ENCODE measurements at places on chromosomes 3 and 15.

DNA sequence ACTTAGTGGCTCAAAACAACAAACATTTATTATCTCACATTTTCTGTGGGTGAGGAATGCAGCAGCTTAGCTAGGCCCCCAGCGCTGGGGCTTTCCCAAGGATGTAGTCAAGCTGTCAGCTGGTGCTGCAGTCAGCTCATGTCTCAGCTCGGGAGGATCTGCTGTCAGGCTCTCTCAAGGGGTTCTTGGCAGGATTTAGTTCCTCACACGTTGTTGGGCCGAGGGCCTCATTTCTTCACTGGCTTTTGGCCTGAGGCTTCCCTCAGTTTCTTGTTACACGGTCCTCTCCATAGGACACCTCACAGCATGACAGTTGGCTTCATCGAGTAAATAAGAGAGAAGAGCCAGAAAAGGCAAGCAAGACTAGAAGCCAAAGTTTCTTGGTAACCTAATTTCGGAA is 13.7 kb upstream of the U2SURP start:
- peak; percentile 98 for DNase-seq

DNA sequence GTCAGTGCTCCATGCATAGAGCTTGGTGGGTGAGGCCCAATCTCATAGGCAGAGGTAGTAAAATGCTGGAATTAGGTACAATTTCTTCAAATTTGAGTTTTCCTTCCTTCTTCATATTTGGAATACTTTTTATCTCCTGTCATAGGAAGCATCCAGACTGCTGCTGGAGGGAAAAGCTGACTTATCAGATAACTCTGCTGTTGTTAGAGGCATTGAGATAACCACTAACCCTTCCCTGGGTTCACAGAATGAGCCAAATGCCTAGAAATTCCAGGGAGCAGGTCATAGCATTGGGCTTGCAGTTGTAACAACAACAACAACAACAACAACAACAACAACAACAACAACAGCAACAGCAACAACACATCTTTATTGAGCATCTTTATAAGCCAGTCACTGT is 332.7 kb downstream of the PDCD6IP start:
- no peak for DNase-seq

DNA sequence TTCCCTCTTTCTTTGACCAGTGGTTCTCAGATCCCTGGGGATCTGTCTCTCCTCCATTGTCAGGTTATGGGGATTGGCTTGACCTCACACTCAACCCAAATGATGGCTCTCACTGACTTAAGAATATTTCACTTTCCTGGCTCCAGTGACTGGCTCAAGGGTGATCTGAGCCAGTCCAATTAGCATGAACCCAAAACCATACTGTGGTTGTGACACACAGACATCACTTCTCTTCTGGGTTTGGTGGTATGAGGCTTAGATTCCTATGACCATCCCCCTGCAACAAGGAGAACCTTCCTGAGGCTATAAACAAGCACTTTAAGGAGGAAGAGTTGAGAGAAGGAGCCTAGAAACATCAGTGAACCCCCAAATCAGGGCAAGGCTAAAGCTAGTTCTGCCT is 85.8 kb downstream of the KCNAB1 start:
- DNase-seq: no peak

DNA sequence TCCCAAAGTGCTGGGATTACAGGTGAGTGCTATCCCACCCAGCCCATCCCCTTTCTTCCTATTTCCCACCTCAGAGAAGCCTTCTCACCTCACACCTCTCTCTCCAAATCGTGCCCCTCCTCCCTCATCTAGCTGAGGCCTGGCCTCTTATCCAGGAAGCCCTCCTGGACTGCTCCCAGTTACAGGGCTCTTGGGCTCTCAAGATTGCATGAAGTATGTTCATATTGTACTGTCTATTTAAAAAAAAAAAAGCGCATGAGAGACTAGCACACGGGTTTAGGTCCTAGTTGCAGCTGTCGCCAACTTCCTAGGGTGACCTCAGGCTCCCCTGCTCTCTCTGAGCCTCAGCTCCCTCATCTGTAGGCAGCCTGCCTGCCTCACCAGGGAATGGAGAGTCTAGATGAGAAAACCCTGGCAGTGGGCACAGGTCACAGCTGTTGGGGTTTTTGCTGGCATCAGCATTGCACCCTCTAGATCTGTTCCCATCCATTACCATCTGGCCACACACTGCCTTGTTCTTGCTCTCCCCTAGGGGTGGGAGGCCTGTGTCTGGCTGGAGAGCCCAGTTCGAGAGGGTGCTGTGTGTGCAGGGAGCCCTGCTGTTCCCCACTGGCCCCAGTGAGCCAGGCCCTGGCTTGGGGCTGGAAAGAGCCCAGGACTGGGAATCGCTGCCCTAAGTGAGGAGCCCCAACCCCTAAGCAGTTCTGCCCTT is 24.2 kb upstream of the C15orf39 start:
- DNase-seq: peak; percentile 28

- DNase-seq: peak; percentile 90
Measured at GRCh38 chr3:111864821-111865656, 6.0 kb downstream of the PHLDB2 start.

DNA sequence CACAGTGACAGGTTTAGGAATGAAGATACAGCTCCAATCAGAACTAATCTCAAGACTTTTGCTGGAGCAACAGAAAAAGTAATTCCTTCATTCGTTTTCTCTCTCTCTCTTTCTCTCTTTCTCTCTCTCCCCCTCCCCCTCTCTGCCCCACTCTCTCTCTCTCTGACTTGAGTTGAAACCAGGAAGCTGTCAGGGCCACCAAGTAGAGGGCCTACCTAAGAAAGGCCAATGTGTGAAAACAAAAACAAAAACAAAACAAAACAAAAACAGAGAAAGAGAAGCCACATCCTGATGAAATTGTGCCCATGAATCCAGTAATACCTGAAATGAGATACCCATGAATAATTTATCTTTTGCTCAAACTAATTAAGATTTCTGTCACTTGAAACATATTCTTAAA is 72.9 kb downstream of the ATP8B4 start:
- no peak for DNase-seq

DNA sequence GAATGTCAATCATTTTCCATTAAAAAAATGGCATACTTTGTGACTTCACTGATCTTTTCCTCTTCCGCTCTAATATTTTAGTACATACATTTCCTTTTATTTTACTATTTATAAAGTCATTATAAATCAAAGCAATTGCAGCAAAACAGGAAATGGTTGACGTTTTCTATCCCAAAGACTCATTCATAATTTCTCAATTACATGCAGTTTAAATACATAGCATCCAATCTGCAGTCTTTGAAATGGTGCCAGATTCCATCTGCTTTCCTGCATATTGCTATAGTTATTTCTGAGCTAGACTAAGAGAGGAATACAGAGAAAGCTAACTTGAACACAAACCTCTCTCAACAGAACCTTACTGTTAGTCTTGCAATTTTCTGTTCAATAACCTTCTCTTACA is 179.8 kb downstream of the ZPLD1 start:
- no peak for DNase-seq

DNA sequence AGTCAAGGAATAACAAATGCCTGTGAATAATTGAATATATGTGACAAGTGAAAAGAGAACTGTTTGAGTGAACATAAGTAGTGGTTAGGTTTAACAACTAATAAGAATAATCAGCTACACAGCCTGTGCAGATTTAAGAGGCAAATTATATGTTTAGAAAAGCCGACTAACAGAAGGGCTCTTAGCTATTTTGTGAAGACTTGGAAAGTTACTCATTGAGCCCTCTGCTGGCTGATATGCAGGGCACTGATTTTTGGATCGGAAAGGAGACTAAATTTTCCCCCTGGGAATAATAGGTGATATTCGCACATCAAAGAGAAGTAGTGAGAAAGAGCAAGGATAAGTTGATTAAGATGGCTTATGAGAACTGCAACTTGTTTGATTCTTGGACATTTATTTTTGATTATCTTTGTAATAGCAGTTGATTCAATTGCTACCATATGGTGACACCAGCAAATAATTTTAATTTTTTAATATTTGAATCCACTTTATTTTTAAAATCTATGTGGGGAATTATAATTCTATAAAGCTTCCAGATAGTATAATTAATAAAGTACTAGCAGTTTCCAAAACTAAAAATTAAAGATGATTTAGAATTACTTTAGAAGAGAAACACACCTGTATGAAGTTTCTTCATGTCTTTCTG is 156.2 kb downstream of the NLGN1 start:
- DNase-seq: peak; percentile 58

DNA sequence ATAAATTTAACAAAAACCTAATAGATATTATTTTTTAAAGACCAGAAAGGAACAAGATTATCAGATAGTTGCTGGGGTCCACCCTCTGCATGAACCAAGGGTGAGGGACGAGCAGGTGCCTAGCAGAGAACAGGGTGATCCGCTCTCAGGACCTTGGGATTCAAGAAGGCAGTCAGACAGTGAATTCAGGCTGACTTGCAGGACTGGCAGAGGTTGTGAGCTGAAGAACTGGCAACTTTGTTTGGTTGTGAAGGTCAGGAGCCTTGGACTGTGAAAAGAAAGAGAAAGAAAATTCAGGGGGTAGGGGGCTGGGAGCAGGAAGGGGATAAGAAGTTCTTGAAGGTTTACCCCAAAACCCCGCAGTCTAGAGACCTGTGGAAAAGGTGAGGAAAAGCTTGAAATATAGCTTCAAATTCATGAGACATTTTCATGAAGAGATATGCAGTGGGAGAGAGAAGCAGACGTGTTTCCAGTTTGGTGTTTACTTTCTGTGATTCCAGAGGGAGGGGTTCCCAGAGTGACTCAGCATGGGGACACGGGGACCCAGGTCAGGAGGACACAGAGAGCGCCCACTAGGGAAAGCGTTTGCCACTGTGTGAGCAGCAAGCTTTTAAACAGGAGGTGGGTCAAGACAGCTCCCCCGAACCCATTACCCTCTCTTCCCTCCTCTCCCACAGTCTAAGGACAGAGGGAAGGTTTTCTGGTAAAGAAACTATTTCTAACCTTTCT is 217.2 kb upstream of the UMPS start:
- no peak for DNase-seq

DNA sequence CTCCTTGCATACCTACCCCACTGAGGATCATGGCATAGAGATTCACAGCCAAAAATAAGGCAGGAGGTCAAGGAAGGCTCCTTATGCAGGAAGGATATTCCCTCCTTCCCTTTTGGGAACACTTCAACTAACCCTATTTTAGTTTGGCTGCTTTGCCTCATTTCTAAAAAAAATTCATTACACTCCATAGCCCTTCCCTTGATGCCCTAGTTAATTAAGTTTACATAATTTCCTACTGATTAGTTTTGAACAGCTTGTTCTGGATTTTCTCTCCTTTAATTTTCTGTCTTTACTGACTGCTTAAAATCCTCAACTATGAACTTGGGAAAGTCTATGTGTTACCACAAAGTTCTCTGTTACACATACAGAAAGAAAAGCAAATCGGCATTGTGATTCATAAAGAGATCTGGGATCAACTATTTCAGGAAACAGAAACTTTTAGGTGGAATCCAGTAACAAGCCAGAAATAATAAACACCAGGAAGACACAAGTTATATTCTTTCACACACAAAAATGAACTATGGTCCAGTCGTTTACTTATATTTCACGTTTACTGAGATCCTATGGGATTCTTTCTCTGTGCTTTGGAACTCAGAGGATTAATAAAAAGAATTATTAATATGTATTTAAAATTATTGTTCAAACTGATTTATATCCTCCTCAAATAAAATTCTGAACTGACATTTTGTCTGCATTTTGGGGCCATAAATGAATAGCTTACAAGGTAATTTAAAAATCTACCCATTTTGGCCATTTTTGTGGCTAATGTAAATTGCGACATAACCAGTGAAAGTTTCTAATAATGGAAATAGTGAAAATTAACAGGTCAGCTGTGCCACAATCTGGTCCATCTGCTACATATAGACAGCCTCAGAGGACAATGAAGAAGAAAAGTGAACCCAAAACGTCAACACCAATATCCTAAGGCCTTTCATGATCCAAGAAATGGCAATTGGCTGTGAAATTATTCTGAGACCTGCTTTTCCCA is 113.8 kb downstream of the FRMD5 start:
- DNase-seq: peak; percentile 86

DNA sequence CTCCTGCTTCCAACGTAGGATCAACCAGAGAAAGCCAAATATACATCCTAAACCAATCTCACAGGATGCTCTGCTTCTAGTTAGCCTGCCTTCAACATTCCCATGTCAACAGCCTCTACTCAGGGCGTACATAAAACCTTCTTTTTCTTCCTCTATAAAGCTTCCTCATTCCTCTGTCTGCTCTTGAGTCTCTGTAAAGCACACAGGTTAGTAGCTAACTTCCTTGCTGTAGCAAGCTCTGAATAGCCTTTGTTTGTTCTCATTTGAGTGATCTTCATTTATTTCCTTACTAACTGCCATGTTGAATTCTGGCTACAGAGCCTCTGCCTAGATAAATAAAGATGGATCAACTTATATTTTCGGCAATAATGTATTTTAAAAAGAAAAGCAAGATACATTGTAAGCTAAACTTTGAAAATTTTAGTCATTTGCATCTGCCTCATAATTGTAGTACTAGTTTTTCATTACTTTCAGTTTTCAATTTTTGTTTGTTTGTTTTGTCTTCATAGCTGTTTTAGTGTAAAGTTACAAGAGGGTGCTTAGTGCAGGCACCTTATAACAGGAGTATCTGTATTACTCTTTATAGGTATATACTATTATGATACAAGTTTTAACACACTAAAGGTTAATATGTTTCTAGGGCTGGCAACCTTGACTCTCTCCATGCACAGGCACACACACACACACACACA is 498.2 kb downstream of the PYDC2 start:
- no peak for DNase-seq

GRCh38 chr15:29596266-29596665 is 226.0 kb downstream of the TJP1 start:
- DNase-seq: peak; percentile 75

GRCh38 chr15:43107751-43108150 is 1.9 kb upstream of the UBR1 start:
- no peak for DNase-seq

DNA sequence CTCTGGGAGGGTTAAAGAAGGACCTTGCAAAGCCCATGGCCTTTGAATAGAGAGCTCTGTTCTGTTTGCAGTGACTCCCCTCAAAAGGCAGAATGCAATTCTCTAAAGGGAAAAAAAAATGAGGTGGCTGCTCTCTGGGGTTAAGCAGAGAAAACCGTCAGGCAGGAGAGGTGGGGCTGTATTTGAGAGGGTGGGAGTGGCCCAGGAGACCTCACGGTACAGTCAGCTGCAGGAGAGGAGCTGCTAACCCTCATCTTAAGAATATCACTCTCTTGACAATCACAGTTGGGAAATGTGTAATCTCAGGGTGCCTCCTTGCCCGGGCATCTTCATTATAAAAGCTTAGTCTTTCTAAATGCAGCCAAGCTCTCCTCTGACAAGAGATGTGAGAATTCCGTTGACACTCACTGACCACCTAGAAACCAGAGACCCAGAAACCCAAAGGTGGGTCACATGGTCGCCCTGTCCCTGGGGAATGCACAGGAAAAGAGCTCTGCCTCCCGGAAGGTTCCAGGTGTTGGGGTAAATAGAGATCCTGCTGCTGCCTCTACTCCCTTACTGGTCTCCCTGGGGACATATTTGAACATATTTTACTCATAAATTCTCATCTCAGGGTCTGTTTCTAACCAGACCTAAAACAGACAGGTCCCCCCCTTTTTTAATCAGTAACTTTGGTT is 159.1 kb upstream of the CTDSPL start:
- DNase-seq: no peak
